Activated CD4-positive, alpha-beta T cell treated with anti-CD3 and anti-CD28 coated beads, Interleukin-2, Interleukin-4, amounts not matched to agents 100 ng/mL and 50 ng/mL, durations not matched to agents 16 hours and 8 hours (primary cell): ENCODE measurements at places on chromosomes 7 and 10.
A peak's percentile ranks its signal among the peaks of the same experiment; 100 is the strongest.

DNA sequence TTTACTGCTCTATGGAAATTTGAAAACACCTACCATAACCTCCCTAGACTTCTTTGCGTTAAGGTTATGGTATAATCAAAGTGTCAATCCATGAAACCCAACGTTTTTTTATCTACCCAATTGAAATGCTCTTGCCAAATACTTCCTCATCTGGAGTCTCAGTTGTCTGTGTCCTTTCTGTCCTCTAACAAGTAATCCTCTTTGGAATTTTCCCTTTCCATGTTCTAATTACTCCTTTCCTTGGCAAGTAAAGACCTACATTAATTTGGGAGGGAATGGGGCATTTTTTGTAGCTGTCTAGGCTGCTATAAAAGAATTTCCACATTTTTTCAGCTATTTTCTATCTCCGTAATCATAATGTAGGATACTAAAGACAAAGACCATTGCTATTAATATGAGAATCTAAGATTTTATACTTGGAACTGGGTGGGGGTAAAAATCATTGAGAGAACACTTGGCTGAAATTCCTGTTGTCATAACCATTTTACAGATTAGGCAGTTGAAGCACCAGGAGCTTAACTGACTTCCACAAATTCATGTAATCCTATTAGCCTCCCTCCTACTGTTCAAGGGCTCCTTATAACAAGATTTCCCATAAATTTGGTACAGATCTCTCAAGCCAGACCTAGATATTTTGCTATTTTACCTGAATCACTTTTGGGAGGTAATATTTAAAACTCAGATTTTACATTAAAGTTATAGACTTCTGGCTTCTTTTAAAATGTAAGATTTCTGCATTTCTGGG lies 1307.6 kb downstream of the XPNPEP1 start:
- no peak for DNase-seq

- DNase-seq, result no peak
Measured at GRCh38 chr10:62015994-62016393, 114.5 kb downstream of the ARID5B start.

DNA sequence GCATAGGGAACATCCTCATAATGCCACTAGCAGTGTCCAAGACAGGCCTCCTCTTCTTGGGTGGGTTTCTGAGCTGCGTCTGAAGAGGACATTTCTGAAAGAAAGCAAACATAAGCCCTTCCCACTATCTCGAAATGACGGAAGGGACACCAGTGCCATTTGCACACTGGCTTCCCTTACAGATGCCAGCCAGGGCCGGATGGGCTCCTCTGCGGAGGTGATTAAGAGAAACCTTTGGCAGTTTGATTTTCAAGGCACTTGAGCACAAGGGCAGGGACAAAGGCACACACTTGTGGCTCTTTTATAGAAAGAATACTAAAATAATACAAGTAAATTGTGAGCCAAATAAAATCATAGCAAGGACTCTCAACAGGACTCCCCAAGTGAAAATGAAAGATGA lies 106.6 kb upstream of the CELF2 start:
- no peak for DNase-seq

DNA sequence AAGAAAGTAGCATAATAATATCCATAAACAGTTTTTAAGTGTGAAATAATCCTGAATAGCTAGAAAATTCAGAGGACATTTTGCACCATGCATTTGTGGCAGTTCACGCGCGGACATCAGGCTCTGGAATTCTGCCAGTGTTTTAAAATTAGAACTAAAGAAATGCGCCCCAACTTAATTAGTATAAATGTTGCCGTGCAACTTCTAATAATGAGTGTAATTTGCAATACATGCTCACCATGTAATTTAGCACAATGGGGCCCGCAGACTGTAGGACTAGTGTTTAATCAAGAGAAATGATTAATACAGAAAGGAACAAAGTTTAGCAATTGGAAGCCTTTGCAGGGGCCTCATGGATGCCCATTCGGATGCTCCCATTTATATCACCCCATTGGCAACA lies 96.6 kb downstream of the PTPRE start:
- no peak for DNase-seq

GRCh38 chr7:28390426-28390825 lies 21.9 kb upstream of the CREB5 start:
- no peak for DNase-seq

DNA sequence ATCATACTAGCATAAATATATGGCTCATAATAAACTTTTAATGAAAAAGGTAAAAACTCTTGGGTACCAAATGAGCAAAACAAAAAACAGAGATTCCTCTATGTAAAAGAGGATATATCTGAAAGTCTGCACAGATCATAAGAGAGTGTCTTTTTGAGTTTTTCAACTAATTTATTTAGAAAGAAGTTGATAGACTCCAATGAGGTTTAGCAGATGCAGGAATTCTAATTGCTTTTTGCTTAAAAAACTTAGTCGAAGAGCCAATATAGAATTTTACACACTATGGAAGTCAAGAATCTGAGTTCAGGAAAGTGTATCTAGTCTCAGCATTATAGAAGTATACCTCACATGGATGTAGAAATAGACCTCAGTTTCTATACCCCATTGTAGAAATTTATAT lies 3.4 kb upstream of the MLLT10 start:
- DNase-seq, result no peak

GRCh38 chr10:17512341-17513001 lies 58.1 kb upstream of the ST8SIA6 start:
- DNase-seq, result peak; percentile 19

- DNase-seq, result no peak
Measured at GRCh38 chr7:98763441-98763840, 106.4 kb downstream of the TMEM130 start.

DNA sequence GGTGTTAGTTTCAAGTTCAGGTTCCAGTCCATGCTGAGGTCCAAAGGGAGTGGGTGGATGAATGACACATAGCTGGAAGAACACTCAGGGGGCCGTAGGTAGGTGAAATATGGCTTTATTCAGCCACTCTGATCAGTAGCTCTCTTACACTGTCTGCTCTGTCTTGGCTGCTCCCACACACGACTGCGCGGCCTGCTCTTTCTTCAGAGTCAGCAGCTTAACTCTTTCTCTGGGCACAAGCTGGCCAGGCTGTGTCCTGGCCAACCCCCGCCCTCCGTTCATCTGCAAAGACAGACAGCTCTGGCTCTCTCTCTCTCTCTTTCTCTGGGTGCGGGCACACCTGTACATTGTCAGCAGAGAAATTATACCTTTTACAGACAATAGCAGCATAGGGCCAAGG lies 317.4 kb upstream of the SORCS1 start:
- DNase-seq, result no peak
